Hematopoietic multipotent progenitor cell treated with erythropoietin and hydrocortisone succinate and interleukin-3 and kit ligand, for 15 days (in vitro differentiated cells): ENCODE measurements at places on chromosomes 6 and 20.

DNA sequence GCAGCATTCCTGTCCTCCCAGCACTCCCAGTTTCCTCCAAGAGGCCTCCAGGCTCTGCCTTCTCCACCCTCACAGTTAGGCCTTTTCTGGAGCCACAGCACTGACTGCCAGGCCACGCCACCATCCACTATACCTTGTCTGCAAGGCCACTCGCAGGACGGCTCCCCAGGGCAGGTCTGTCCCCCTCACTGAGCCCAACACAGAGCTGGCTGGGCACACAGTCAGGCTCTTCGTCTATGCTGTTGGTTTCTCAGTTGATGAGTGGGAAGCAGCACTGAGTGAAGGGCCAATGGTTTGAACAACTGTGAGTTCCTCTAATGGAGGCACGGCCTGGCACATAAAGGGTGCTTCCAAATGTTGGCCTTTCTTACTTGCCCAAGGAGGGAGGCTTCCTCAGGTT is 95.2 kb downstream of the GRM4 start:
- no peak for DNase-seq

GRCh38 chr20:13213335-13213734 is 7.7 kb upstream of the ISM1 start:
- DNase-seq, result no peak

DNA sequence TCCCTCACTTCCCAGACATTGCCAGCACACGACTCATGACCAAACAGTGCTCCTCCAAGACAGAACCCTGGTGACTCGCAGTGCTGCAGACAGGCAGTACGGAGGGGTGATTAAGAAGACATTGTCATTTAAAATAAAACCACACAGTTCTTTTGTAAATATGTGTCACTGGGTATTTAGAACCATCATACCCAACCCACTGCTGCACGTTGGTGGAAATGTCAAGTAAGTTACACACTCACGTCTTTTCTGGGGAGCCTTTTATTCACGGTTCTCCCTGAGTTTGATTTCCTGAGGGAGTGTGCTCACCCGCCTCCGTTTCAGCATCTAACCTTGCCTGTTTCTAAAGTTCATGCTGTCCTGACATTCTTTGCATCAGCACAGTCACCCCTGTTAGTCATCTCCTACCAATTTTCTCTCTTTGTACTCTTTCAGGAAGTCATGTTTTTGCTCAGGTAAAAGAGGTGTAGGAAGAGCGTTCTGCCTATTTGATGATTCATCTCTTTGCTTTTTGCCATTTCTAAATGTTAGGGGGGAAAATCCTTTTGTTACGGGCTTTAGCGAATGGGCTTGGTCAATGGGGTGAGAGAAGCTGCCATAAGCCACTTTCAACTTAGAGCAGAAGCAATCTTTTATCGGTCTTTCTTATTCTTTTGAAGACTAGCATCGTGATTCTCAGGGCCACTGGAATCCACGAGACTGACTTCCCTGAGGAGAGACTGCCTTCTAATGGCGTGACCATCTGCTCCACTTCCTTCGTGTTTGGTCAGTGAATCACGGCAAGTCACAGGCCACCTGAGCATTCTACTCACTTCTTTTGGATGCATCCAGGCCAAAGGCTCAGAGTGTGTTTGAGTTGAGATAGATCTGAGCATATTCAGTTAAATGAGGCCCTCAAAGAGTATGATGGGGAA is 512.8 kb upstream of the JARID2 start:
- no peak for DNase-seq

DNA sequence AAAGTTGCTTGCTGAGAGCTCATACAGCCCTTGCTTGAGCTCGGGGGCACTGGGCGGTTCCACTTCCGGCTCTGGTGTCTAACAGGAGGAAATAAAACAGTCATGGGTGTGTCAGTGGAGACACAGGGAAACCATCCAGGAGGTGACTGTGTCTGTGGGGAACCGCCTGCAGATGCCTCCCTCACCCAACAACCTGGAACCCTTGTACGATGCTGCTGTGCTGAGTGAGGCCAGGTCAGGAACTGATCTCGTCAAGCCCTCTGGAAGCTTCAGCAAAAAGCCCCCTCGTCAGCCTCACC is 15.5 kb downstream of the TXNDC5 start:
- no peak for DNase-seq

- no peak for DNase-seq
These were observed 113.2 kb downstream of the CARMIL1 start for GRCh38 chr6:25392372-25392771.

DNA sequence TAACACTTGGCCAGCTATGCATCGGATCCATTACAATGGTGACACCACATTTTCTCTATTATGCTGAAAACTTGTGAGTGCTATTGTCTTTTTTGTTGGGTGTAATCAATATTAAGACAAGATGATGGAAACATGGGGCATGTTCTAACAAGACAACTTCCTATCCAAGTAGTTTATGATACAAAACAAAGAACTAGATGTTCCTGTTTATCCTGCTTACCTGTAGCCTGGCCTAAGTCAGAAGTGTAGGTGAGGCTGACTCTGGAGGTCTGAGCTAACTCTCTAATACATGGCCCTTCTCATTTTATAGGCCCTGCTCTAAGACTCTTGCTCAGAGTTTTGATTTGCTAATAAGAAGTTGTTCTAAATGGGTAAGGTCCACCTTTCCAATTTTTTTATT is 242.4 kb upstream of the STXBP5 start:
- DNase-seq, result no peak

DNA sequence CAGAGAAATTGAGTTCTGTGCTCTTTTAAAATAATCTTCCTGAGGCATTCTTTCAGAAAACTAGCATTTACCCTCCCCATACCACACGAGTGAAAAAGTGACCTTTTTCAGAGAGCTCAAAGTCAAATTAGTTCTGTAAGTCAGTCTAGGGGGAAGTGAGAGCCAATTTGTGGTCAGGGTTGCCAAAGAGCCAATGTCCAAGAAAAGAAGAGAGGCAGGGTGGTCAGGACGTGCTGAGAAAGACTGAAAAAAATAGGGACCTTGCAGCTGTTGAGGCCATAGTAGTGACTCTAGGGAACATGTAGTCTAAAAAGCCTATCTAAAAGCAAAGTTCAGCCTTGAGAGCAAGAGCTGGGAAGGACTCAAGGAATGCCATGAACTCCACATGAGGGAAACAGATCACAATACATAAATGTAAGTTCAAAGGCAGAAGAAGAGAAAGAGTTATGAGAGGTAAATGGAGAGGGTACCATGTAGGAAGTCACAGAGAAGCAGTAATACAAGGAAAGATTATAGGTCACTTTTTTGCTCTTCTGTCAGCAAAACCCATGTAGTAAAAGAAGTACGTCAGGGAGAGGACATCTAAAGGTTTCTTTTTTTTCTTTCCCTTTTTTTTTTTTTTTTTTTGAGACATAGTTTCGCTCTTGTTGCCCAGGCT is 565.1 kb upstream of the FLRT3 start:
- no peak for DNase-seq

DNA sequence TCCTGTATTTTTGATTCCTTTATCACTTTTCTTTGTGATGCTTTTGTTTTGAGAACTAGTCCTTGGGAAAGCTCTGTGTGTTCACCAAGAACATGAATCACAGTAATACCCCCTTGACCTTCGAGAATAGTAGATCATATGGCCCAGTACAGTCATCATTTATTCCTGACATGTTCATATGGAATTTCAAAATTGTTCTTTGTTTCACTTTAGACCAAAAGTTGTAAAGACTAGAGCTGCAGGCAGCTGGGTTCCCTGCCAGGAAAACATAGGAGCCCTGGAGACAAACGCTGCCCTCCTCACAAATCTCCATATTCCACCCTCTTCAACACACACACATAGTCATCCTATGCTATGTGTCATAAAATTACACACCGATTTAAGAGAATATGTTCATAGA is 621.2 kb upstream of the EYS start:
- no peak for DNase-seq
